ENCODE measurements at places on chromosomes 1 and 21.
A peak's percentile ranks its signal among the peaks of the same experiment; 100 is the strongest.

- DNase-seq: peak; percentile 82
These were observed 37.3 kb downstream of the IFNAR1 start for GRCh38 chr21:33362044-33362555.

DNA sequence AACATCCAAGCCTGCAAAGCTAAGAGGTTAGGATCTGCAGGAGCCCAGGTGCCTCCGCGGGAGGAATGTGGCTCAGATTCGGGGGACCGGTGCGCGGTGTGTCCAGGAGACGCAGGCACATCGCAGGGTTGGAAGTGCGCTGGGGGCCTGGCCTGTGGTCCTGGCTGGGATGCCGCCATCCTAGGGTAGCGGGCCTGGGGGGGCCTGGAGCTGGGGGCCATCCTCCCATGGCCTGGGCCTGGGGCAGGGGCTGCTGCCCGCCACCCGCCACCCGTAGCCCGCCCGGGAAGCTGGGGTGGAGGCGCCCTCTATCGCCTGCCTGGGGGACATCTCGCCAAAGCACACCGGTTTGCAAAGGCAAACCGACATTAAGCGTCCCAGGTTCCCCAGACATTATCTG lies 170.6 kb upstream of the ARHGEF16 start:
- DNase-seq: no peak

- no peak for DNase-seq
These were observed 930 bp downstream of the SLC30A10 start for GRCh38 chr1:219927298-219927955.

DNA sequence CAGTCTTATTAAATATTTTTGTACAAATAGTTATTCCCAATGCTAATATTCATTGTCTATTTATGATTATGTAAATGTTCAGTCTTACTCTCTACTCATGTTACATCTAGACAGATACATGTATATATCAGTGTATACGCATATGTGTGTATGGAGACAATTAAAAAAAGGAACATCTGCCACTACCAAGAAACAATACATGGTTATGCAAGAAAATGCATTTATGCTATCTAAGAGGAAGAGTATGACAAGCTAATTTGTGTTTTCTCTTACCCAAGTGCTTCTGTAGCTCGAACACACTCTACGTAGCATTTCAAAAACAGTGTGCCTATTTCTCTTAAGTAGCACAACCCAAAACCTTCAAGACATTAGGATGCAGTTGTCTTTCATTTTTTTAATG lies 6.1 kb upstream of the RLF start:
- no peak for DNase-seq

GRCh38 chr1:147611021-147611426 lies 59.3 kb downstream of the ACP6 start:
- DNase-seq: no peak

DNA sequence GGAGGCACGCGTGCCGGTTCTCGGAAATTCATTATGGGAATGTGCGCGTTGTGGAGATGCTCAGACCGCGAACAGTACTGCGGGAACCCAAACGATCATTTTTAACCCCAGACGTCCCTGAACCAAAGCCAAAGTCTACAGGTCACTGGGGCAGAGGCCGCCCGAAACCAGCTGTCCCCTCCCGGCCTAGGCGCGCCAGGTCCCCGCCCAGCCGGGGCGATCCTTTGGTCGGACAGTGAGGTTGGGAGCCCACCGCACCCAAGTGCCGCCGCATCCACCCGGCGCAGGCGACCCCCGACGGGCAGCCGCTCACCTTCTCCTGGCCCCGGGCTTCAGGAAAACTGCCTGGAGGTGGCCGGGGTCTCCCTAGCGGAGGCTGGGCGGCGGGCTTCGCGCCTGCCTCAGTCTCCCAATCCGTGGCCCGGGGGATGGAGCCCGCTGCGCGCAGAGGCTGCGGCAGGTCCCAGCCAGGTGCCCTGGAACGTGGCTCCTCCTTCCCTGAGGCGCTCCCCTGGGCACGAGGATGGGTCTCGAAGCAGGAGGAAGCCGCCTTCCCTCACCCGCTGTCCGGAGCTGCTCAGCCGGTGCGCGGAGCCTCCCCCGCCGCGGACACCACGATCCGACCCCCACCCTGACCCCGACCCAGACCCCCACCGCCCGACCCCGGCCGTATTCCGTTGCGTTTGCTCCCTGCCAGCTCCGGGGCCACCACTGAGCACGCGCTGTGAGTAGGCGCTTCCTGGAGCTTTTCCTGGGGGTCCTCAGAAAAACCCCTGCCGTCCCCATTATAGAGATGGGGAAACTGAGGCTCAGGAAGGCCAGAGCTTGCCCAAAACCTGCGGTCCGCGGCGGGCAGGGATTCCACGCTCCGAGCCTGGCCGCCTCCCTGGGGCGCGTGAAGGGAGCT lies 8.1 kb upstream of the SLX9 start:
- peak; percentile 88 for DNase-seq

DNA sequence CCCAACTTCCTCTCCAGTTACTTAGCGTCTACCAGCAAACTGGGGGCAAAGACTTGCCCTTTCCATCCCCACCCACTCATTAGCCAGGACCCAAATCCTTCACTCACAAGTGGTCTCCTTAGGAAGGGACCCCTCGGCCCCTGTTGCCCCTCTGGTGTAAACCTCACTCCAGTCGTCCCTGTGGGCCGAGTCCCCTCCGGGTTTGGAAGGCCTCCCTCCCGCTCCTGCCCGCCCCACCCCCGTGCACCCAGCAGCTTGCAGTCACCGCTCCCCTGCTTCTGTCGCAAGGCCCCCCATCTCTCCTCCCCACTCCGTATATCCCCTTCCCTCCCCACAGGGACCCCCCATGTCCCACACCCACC lies 1.2 kb downstream of the EFHD2 start:
- peak; percentile 86 for DNase-seq

- DNase-seq: no peak
These were observed 53.5 kb downstream of the FAAP20 start for GRCh38 chr1:2141025-2141424.
